Stimulated activated naive CD8-positive, alpha-beta T cell treated with anti-CD3 and anti-CD28 coated beads, Interleukin-15, Interleukin-2, amounts not matched to agents 100 U/mL and 50 U/mL, for 24 hours (primary cell): ENCODE measurements at places on chromosomes 4 and X.

DNA sequence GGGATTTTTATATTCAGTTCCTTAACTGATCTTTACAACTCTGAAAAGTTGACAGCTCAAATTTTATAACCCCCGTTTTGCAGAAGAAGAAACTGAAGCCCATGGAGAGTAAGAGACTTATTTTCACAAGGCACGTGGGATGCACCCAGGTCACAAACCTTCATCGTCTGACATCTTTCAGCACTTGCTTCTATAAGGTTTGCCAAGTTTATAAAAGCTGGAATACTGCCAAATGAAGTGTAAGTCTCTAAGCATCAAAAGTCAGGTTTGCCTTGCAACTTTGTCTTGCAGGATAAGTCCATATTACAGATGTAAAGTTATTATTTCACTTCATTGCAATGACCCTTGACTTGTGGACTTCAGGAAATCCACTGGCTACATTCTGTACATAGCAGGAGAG, 6.3 kb upstream of the KCNIP4 start:
- no peak for DNase-seq

DNA sequence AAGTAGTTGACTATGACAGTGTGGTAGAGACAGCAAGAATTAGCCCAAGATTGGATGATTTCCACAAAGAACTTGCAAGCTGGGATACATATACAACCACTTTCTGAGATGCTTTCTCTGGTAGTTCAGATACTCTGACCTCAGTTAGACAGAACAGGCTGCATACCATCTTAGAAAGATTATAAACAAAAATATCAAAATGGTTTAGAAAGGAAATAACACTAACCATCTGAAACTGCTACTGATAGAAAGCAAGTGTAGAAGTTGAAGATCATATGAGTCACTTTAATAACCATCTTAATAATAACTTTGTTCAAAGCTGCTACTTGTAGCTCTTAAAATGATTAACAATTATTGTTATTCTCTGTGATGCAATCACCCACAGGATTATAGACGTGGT, 255.4 kb upstream of the TTC29 start:
- DNase-seq, result no peak

DNA sequence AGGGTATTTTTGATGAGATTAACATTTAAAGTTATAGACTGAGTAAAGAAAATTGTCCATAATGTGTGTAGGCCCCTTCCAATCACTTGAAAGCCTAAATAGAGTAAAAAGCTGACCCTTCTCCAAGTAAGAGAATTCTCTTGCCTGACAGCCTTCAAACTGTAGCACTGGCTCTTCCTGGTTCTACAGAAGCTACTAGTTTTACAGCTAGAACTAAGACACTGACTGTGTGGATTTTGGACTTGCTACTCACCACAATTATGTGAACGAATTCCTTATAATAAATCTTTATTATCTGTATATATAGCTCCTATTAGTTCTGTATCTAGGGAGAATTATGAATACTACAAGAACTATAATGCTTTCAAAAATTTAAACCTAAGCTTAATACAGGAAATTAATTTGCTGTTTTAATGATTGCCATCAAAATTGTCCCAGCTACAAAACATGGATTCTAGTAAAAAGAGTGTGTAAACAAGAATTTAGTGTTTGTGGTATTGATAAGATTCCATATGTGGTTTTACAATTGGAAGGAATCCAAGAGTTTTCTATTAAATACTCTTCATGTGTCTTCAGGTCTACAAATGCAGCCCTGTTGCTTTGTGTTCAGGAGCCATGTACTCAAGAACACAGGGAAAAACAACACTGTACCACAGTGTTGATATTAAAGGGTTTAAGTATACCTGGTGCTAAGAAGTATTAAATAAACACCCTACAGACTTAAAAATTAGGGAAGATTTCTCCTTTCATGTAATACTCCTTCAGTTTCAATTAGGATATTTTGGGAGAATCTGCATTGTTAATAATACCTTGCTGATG, 366.5 kb downstream of the CXXC4 start:
- no peak for DNase-seq

- no peak for DNase-seq
These were observed 112.4 kb downstream of the RNF150 start for GRCh38 chr4:141020801-141021261.

GRCh38 chr4:100348473-100348872, 158.2 kb upstream of the DDIT4L start:
- no peak for DNase-seq

DNA sequence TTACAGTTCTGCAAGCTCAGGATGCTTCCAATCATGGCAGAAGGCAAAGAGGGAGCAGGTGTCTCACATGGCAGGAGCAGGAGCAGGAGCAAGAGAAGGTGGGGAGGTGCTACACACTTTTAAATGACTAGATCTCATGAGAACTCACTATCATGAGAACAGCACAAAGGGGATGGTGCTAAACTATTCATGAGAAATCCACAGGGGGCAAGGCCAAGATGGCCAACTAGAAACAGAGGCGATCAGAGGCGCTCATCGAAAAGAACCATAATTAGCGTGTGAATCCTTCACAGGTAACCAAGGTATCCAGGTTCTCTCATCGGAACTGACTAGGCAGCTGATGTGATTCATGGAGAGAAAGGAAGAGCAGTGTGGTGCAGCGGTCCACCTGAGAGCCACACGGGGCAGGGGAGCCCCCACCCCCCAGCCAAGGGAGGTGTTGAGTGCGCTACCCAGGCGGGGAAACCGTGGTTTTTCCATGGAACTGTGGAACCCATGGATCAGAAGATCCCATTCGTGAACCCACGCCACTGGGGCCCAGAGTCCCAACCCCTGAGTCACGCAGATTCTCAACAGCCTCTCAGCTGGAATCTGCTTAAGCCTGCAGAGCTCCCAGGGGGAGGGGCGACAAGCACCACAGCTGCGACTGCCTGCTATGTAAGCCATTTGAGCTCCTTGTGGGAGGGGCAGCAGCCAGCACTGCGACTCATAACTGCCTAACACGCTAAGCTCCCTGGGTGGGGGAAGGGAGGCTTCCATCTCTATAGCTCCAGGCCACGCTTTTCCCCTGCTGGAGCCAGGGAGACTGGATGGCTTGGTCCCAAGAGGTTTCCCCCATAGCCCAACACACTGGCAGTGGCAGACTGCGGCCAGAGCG, 46.7 kb downstream of the FGF16 start:
- no peak for DNase-seq
